ENCODE measurements at places on chromosomes 16 and 17.

DNA sequence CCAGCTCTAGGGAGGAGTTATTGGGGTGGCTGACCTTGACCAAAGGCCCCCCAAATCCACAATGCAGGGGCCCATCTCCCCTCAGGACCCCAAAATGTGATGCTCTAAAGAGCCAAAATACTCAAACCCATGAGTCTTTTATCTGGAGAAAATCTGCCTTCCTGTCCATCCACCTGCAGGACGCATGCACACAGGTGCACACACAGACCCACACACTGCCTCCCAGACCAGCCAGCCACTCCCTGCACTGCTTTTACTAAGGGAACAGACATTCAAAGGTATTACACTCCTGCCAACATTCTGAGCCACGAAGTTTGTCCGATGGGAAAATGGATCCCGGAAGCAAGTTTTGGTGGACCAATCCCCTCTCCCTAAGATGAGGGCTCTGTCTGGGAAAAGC is 76.1 kb upstream of the CDH5 start:
- DNase-seq = no peak

DNA sequence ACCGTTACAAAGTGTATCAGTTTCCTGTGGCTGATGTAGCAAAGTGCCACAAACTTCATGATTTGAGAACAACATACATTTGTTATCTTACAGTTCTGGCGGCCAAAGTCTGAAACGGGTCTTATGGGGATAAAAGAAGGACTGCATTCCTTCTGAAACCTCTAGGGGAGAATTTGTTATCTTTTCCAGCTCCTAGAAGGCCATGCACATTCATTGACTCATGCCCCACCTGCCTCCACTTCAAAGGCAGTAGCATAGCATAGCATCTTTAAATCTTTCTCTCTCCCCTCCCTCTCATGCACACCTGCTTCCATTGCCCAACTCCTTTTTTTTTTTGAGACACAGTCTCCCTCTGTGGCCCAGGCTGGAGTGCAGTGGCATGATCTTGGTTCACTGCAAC is 190.7 kb upstream of the DYNLRB2 start:
- DNase-seq = no peak

GRCh38 chr17:53607475-53607874 is 215.3 kb upstream of the KIF2B start:
- DNase-seq = no peak

GRCh38 chr16:31274831-31275816 is 15.3 kb downstream of the ITGAM start:
- DNase-seq = peak; percentile 95

GRCh38 chr16:88057656-88058055 is 106.4 kb downstream of the BANP start:
- no peak for DNase-seq

DNA sequence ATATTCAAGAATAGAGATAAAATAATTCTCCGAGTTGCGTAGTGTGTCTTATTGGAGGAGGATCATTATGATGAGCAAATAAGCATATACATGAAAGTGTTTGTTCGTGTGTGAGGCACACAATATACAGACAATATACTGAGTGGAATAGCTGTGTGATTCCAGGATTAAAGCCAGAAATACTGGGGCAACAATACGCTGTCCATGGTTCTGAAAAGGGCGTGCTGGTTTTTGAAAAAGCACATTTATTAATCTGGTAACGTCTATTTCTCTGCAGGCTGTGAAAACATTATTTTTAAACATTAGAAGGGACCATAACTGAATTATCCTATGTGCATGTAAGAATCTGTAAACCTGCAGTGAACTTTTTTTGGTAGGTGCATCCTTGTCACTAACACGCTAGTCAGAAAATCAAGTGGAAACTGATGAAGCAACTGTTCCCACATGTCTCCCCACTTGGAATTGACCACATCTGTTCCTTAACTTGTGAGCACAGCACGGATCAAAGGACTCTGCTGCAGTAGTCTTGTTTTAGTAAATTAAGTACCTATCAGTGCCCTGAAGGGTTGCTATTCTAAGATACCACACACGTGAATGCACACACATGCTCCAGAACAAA is 346.0 kb downstream of the GRIN2A start:
- DNase-seq = peak; percentile 16

- DNase-seq = no peak
These were observed 213.8 kb upstream of the NLRP1 start for GRCh38 chr17:5798094-5798493.

DNA sequence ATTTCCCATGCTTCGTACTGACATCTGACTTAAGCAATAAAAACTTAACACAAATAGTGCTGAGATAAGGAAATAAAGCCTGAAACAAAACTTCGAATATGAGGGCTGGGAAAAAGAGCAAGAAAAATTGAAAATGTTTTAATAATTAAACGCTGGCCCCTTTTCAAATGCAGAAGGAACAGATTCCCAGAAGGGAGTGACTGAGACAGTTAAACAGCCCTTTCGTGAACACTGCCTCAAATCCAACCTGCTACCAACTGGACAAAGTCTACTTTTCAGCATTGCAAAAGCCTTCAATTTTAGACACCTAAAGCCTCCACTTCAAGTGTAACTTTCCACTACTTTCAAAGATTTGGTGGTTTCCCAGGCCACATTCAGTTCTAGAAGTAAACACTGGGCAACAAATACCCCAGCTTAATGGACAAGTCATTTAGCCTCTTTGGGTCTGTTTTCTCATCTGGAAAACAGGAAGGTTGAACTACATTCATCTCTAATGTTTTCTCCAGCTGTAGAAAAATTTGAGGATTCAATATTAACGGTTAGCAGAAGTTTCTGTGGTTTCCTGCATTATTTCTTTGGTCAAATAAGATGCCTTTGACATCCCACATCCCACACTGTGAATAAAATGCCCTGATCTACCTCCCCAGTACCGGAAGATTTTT is 11.8 kb downstream of the RFFL start:
- no peak for DNase-seq

- no peak for DNase-seq
These were observed 2.1 kb upstream of the ESRP2 start for GRCh38 chr16:68238029-68238345.

DNA sequence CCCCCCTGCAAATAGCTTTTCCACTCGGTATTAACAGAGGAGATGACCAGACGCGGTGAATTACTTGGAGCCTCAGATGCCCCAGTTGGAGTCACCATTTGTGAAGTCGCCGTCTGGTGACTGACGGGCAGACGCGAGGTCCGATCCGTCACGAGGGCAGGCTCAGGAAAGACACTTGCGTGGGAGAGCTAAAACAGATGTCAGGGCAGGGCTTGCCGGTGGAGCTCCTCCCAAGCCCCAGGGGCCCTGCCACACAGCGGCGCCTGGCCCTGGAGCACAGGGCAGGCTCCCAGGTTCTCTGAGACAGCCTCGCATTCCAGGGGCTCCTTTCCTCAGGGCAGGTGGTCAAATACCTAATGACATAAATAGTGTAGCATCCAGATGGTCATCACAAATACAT is 348.3 kb downstream of the C16orf95 start:
- no peak for DNase-seq

DNA sequence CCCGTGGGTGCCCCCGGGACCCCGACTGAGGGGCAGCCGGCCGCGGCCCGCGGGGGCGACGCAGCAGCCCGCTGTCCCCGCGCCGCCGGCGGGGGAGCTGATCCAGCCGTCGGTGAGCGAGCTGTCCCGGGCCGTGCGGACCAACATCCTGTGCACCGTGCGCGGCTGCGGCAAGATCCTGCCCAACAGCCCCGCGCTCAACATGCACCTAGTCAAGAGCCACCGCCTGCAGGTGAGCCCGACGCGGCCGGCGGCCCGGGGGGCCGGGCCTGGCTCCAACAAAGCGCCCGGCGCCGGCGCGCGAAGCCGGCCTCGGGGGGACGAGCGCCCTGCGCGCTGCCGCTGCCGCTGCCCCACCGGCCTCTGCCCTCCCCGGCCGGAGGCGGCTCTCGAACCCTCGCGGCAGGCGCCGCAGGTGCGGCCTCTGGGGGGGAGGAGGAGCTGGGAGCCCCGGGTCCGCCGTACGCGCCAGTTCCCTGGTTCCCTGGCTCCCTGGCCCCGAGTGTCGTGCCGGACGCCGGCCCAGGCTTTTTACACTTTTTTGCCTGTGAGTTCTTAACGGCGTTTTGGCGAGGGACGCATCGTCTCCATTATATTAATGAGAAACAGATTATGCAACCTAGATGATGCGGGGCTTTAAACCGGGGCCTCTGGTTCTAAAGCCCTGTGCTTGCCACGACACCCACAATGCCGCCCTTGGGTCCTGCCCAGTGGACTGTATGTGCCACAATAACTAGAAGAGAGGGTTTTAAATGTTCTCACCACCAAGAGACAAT is 521 bp downstream of the ATMIN start:
- peak; percentile 44 for DNase-seq

- DNase-seq = no peak
These were observed 230.8 kb downstream of the TANC2 start for GRCh38 chr17:63196772-63197335.

DNA sequence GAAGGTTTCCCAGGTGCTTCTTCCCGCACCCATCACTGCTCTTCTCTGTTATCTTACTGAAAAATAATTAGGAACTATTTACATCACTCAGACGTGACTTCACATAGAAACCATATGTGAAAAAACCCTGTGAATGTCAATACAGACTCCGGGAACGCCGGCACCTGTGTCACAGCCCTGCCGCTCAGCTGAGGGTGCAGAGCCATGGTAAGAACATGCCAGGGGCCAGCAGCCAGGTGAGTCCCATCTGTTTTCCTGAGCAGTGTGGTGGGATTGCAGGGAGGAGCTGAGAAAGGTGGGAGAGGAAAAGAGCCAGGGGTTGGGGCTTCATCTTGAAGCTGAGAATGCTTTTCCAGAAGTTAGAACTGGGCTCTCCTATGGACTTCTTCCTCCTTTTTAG is 13.7 kb downstream of the FOXF1 start:
- no peak for DNase-seq

- no peak for DNase-seq
These were observed 4.5 kb downstream of the GNPTG start for GRCh38 chr16:1356061-1356900.

GRCh38 chr17:73317513-73318426 is 6.0 kb upstream of the CDC42EP4 start:
- no peak for DNase-seq

DNA sequence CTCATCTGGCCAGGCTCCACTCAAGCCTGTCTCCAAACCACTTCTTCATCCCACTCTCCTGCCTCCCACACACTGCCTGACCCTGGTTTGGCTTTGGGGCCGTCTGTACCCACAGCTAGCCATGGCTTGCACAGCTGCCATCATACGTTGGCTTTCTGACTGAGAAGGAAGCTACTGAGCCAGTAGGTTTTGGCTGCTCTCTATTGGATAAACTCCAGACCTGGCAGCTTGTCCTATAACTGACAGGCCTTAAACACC is 3.9 kb downstream of the MIF4GD start:
- no peak for DNase-seq

- peak; percentile 83 for DNase-seq
These were observed 11.8 kb downstream of the METTL9 start for GRCh38 chr16:21611198-21611555.

DNA sequence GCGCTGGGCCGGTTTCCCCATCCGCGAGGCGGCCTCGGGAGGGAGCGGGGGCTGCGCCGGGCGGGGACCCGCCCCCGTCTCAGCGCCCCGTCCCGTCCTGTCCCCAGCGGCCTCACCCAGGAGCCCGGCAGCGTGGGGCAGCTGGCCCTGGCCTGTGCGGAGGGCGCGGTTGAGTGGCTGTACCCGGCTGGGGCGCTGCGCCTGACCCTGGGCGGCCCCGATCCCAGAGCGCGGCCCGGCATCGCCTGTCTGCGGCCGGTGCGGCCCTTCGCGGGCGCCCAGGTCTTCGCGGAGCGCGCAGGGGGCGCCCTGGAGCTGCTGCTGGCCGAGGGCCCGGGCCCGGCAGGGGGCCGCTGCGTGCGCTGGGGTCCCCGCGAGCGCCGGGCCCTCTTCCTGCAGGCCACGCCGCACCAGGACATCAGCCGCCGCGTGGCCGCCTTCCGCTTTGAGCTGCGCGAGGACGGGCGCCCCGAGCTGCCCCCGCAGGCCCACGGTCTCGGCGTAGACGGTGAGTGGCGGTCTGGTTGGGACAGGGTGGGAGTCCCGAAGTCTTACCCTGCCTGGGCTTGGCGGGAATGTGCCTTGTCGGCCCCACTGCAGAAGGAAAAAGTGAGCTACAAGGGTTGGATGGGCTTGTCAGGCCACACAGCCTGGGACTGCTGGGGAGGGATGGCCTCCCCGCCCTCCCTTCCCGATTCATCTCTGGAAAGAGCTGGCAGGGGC is 720 bp downstream of the METRN start:
- no peak for DNase-seq

DNA sequence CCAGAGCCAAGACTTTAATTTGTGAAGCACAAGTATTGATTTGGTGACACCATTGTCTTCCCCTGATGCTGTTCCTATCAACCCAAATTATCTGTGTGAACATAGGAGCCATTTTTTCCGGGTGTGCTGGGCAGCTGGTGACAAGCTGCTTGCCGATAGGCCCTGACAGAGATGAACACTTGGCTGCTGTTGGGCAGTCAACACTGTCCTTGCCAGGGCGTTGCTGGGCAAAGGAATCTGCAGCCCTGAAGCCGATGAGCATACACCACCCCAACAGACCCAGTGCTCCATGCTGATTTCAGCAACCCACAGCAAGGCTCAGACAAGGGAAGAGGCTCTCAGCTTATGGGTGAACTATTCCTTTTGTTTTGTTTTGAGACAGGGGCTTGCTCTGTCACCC is 105.4 kb downstream of the YPEL2 start:
- DNase-seq = no peak

- DNase-seq = peak; percentile 72
These were observed 6.8 kb upstream of the KRTAP17-1 start for GRCh38 chr17:41322094-41322902.

DNA sequence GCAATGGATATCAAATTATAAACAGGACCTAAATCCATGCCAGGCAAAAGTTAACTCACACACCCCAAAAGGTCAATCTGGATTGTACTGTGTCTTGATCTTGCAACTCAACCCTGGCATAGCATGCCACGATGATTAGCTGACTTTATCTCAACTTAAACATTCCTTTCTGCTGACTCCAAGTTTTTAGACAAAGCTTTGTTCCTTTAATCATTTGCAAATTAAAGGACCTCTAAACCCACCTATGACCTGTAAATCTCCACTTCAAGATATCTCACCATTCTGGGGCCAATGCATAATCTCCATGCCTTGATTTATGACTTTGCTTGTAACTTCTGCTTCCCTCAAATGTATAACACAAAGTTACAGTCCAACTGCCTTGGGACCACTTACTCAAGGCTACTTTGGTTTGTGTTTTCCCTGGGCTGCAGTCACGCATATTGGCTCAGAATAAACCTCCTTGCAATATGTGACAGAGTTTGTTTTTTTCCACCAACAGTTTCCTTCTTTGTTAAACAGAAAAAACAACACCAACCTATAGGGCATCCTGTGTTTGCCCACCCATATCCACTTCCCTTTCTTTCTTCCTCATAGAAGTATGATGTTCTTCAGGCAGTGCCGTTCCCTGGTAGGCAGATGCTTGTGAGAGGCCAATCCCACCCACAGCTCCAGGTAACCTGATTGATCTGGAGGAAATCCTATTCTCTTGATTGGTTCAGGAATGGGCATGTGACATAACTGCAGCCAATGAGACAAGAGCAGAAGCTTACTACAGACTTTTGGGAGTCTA is 390.6 kb upstream of the ERCC4 start:
- no peak for DNase-seq

GRCh38 chr17:53837131-53837530 is 14.4 kb downstream of the KIF2B start:
- DNase-seq = no peak
